Astrocyte of the hippocampus (primary cell): ENCODE measurements at places on chromosomes 6 and 20.

- no peak for DNase-seq
Measured at GRCh38 chr6:13838616-13839015, 24.3 kb upstream of the MCUR1 start.

- DNase-seq: no peak
Measured at GRCh38 chr6:149646599-149646998, 1.9 kb downstream of the KATNA1 start.

DNA sequence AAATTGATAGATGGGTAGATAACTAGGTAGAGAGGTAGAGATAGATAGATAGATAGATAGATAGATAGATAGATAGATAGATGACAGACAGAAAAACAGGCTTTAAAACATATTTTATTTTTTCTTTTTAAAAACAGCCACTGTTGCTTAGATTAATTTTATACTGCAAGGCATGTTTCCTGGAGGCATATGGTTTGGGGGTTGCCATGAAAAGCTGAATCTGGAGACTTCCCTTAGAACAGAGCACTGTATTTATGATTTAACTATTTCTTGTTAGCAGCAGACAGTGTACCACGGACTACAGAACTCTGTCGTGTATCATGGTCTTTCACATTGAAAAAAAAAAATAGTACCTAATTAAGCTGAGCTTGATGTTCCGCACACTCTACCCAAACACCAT, 38.8 kb downstream of the METTL24 start:
- DNase-seq: no peak

GRCh38 chr6:117548797-117549301, 53.5 kb downstream of the GOPC start:
- peak; percentile 78 for DNase-seq

- DNase-seq: no peak
Measured at GRCh38 chr6:134389658-134390057, 71.7 kb upstream of the SGK1 start.

DNA sequence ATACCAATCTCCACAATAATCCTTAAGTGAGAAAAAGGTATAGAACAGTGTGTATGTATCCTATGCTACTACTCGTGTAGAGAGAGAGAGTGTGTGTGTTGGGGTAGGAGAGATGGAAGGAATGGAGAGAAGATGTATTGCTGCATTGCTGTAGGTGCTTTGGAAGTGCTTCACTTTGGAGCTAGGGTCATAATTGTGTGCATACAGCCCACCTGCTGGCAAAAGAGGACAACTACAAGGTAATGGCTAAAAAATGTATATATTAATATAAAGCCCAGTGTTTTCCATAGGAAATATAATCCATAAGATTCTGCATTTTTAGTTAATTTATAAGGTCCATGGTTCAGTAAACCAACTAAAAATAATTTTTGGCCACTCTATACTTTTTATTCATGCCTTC, 36.1 kb downstream of the SERAC1 start:
- DNase-seq: no peak

- DNase-seq: no peak
Measured at GRCh38 chr20:30284281-30284905, 973.1 kb upstream of the DEFB115 start.

DNA sequence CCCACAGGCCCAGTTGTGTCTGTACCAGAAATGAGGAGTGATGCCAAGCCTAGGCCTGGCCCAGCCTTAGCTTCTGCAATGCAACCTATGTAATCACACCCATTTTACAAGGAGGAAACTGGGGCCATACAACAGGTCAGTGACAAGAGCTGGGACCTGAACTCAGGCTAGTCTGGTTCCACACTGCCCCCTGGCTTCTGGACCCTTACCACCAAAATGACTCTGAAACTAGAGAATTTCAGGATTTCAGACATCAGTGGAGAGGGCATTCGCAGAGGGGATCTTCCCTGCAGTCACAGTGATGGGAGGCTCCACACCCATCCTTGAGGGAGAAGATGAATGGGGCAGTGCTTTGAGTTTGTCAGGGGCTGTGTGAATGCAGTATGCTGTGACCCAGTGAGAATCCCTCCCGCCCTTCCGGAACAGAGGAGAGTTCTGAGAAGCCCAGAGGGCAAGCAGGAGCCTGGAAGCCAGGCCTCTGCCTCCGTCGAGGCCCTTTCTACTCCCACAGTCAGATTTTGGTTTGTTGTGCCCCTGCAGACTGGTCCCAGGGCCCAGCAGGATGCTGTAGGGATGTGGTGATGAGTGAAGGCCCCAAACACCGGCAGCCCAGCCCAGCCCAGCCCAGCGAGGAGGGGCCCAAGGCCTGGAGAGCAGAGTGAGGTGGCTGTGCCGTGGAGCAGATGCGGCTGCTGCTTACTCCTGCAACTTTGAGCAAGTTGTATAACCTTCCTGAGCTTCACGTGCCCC, 48.1 kb upstream of the MYL9 start:
- DNase-seq: no peak

DNA sequence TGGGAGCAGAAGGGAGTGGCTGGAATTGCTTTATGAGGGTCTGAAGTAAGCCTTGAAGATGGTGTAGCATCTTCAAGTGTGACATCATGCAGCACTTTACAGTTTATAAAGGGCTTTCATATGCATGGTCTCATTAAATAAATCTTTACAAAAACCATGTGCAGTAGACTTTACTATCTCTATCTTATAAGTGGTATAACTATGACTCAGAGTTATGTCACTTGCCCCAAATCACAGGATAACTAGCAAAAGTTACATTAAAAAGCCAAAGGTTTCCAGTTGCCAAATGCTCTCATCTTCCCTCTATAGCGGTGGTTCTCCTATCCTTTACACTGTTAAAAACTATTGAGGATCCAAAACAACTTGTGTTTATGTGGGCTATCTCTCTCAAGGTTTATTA, 687.7 kb upstream of the MARCKS start:
- no peak for DNase-seq

- no peak for DNase-seq
Measured at GRCh38 chr6:160198606-160199211, 59.9 kb downstream of the SLC22A2 start.

- no peak for DNase-seq
Measured at GRCh38 chr6:146481527-146481926, 62.1 kb upstream of the RAB32 start.

- DNase-seq: no peak
Measured at GRCh38 chr6:147577488-147577887, 69.0 kb downstream of the SAMD5 start.

DNA sequence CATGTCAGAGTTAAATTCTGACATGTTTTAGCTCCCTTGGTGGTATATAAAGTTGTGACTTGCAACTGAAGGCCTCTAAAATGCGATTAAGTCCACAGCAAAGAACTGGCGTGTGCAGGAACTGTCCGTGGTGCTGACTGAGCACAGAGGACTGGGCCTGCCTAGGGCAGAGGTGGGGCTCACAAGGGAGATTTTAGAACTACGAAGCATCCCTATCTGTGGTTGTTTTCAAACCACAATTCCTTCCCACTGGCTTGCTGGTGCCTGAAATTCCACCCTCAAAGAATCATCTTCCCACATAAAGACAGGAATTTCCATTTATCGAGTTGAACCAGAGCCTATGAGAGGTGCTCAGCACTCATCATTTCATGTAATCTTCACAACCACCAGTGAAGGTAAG, 30.1 kb downstream of the RIMS4 start:
- DNase-seq: peak; percentile 84

DNA sequence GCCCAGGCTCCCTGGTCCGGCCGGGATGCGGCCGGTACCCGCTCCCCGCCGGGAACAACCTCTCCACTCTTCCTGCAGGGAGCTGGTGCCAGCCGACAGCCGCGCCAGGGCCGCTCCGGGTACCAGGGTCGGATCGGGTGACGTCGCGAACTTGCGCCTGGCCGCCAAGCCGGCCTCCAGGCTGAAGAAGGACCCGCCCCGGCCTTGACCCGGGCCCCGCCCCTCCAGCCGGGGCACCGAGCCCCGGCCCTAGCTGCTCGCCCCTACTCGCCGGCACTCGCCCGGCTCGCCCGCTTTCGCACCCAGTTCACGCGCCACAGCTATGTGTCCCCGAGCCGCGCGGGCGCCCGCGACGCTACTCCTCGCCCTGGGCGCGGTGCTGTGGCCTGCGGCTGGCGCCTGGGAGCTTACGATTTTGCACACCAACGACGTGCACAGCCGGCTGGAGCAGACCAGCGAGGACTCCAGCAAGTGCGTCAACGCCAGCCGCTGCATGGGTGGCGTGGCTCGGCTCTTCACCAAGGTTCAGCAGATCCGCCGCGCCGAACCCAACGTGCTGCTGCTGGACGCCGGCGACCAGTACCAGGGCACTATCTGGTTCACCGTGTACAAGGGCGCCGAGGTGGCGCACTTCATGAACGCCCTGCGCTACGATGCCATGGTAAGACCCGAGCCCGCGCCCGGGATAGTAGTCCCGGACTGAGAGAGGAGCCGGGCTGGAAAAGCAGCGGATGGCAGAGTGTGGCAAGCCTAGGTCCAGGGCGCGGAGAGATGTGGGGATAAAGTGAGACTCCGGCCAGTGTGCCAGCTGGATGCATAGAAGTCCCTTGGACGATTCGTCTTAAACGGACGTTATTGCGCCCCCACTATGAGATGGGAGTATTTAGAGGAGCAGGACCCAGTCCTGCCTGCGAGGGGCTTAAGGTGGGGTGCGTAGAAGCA, at the start of gene NT5E:
NT5E (plus strand) TSS at position 266 of the 942 bp plus-strand sequence; CDS start at position 323, 57 bp downstream.
- DNase-seq: peak; percentile 88

- DNase-seq: no peak
Measured at GRCh38 chr20:57769756-57770155, 59.9 kb upstream of the PMEPA1 start.

GRCh38 chr6:142462260-142462659, 160.5 kb downstream of the ADGRG6 start:
- DNase-seq: no peak

DNA sequence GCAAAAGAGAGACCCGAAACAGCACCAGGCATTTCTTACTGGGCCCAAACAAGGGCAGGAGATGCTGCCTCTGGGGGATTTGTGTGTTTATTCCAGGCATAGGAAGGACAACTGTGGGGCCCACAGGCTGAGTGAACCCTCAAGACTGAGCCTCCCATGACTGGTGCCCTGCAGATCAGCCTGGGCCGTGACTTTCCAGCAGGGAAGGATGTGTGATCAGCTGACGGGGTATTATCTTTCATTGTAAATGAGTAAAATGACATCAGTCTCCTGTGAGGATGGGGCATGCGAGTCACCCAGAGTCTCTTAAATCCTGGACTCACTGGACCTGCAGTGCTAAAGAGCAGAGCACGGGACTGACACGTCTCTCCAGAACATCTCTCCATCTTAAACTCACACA, 3.9 kb upstream of the TEAD3 start:
- DNase-seq: no peak

GRCh38 chr6:5811997-5812396, 194.7 kb downstream of the NRN1 start:
- DNase-seq: no peak

DNA sequence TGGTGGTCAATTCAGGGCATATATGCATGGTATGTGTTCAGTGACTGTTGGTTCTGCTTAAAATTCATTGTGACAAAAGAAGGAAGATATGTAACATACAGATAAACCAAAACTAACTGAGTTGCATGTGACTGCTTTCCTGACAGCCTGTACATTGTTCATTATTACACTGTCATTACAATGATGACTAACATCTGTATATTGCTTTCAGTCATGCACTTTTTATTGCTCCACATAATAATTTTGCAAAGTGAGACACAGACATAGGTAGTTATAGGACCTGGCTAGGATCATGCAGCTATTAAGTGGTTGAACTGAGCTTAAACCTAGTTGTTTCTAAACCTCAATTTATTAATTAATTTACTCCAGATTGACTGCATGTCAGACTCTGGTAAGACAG, 703.2 kb downstream of the HDGFL1 start:
- no peak for DNase-seq

DNA sequence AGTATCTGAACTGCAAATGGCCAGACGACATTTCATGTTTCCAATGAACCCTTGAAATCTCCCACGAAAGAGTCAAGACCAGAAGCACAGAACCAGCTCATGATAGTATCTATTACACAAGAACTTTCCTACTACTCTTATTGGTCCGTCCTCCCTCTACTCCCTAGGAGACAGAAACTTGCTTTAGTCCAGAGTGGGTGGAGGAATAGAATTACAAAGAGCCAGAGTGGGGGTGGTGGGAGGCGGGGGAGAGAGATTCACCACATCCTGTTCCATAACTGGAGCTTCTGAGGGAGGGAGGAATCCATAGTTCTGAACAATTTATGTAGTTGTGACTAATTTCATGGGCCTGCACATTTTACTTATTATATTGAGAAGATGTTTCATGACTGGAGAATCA, 18.5 kb upstream of the WFDC10A start:
- DNase-seq: no peak

DNA sequence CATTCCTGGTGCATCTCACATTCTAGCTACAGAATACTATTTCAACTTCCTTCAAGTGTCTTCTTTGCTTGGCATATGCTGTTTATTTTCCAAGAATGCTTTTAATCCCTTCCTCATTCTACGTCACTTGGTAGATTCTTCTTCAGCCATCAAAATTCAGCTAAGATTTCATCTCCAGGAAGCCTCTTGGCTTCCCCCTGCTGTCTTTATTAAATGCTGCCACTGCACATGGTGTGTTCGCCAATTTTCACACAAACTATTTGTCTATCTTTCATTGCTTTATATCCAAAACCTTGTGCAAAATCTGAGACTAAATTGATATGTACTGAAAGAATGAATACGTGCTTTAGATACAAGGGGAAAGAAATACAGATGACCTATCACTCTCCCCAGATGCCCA, 253.0 kb downstream of the RFPL4B start:
- no peak for DNase-seq

- peak; percentile 96 for DNase-seq
Measured at GRCh38 chr6:57267586-57268293, 45.6 kb upstream of the RAB23 start.

- DNase-seq: peak; percentile 30
Measured at GRCh38 chr20:46767127-46767761, 57.8 kb downstream of the SLC2A10 start.

DNA sequence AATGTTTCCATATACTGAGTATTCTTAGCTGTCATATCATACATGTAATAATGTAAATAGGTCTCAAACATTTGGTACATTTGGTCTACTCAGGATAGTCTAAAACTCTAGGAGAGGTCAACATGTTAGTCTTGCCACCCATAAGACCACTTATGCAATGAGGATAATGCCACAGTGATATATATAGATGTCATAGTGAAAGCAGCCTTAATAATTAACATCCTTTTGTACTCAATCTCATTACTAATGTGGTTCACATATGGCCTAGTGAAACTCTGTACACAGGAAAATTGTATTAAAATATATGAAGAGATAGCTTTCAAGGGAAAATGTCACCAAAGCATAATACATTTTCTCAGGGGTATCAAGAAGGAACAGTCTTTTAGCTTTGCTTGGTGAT, 577.9 kb downstream of the TFAP2B start:
- DNase-seq: no peak

- DNase-seq: peak; percentile 35
Measured at GRCh38 chr20:25254986-25255680, 7.2 kb downstream of the PYGB start.
